ENCODE measurements at places on chromosomes 5 and 9. TPM values are rescaled to one million over a fixed set of nuclear protein-coding genes. Genes with fewer than 3 reads are reported as not detected.

Gene CEP120
- total RNA-seq: 17.6 TPM

Gene ARRDC3
- 75.6 TPM for total RNA-seq

Gene GNA14
- total RNA-seq: 2.6 TPM

Gene FYB1
- under 0.01 TPM for total RNA-seq

Gene IRF1
- total RNA-seq: 17.6 TPM

Gene SET
- total RNA-seq: 519 TPM

Gene HEMGN
- not detected for total RNA-seq

Gene PCDHA2
- 0.06 TPM for total RNA-seq

Gene IRX2
- not detected for total RNA-seq

Gene TMEM252
- not detected for total RNA-seq

Gene ZNF300
- 9.8 TPM for total RNA-seq

Gene GFI1B
- not detected for total RNA-seq

Gene SLIT3
- total RNA-seq: under 0.01 TPM
